Substantia nigra (tissue), 51 donors: ENCODE measurements at places on chromosomes 7 and 10.

- no peak for DNase-seq
Observed at GRCh38 chr7:84302949-84303348, 108.4 kb upstream of the SEMA3A start.

DNA sequence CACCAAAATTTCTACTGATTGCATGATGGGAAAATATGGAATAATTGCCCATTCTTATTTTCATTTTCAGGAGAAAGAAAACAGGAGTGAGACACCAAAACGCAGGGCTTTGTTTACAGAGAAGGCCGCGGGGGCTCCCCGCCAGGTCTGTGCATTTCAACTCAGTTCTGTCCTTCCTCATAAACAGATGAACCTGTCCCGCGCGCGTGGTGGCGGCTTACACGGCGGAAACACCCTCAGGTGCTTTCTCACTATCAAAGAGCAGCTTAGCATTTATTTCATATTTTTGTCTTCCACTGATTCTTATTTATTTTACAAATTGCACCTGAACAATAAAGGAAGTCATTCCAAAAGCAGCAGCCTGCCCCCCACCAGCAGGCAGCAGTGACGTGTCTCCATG is 579.4 kb downstream of the PTPRN2 start:
- DNase-seq: no peak

DNA sequence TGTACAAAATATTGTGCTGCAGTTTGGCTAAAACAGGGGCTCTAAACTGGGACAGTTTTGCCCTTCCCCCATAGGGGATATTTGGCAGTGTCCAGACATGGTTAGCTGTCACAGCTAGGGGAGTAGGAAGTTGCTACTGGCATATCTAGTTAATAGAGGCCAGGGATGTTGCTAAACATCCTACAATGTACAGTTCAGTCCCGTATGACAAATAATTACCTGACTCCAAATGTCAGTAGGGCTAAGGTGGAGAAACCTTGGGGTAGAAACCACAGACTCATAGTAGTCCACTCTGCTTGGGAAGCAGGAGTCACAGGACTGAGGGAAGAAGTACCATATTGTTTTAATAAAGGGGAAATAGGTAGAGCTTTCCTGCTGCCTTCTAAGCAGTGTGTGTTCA is 39.8 kb downstream of the WBP1L start:
- DNase-seq: no peak

DNA sequence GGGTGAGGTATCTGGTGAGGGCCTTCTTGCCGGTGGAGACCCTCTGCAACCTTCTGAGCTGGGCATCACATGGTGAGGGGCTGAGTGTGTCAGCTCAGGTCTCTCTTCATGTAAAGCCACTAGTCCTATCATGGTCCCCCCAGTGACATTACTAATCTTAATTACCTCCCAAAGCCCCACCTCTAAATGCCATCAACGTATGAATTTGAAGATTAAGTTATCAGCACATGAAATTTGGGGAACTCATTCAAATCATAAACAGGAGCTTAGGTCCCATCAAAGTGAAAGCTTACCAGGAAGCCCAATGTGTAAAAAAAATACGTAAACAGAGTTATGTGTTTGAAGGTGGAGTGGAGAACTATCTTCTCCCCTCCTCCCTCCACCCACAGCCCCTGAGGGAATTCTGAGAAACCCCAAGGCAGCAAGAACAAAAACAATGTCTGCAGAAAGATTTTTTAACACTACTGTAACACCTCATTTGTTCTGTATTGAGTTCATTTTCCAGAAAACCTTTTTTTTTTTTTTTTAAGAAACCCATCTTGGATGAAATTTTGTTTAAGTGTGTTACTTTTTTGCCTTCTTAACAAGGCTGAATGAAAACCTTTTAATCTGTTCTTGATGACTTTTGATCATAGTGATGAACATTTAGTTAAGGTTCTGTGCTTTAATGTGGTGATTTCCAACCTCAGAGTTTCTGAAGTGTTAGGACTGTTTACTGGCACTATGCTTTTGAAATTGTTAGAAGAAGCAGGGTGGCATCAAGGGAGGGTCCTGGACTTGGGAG is 19.1 kb upstream of the PCGF5 start:
- DNase-seq: no peak

GRCh38 chr10:60149003-60149402 is 240.7 kb downstream of the ANK3 start:
- DNase-seq: no peak

GRCh38 chr10:84047258-84048010 is 91.9 kb upstream of the GHITM start:
- no peak for DNase-seq

DNA sequence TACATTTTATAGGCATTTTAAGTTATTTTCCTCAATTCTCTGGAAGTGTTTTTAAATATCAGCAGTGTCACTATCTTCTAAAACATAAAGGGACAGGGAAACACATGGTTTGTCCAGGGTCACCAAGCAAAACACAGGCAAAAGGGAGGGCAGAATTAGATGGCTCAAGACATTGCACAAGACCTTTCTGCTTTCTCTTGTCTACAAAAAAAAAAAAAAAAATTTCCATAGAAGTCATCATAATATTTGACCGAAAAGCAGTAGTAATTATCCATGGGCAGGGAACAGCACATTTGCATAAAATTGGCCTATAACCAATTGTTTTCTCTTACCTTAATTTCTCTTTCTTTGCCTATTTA is 703.1 kb upstream of the FZD8 start:
- no peak for DNase-seq

- DNase-seq: no peak
Observed at GRCh38 chr10:50497758-50498157, 126.0 kb downstream of the SGMS1 start.

DNA sequence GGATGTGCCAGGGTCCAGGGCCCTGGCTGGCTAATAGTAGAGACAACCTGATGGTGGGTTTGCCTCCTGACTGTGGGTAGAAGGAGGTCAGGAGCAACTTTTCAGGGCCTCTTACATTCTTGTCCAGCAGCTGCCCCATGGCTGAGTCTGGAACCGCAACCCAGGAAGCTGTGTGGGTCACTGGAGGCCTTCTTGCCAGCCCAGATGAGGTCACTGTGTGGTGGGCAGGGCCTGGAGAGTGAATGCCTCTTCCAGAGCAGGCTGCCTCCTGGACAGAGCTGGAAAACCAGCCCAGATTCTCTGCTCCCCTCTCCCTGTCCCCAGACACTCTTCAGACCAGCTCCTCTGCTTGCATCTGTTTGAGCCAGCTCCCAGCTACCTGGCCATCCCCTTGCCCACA is 43.5 kb upstream of the LEP start:
- no peak for DNase-seq

- DNase-seq: no peak
Observed at GRCh38 chr7:133854739-133855138, 272.4 kb upstream of the LRGUK start.

DNA sequence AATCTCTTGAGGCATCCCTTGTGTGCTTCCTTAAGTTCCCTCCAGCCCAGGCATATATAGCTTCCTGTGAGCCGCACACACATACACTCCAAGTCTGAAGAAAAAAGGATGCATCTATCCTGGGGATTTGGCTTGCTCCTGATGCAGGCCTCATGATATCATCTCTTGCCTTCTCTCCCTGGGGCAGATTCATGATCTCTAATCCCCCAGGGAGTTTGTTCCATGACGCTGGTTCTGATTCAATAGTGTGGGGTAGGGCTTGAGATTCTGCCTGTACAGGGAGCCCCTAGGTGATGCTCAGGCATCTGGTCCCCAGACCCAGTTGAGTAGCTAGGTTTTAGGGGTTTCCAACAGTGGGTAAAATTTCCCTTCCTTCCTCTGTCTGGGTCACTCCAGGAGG is 1.5 kb downstream of the PON1 start:
- DNase-seq: no peak

DNA sequence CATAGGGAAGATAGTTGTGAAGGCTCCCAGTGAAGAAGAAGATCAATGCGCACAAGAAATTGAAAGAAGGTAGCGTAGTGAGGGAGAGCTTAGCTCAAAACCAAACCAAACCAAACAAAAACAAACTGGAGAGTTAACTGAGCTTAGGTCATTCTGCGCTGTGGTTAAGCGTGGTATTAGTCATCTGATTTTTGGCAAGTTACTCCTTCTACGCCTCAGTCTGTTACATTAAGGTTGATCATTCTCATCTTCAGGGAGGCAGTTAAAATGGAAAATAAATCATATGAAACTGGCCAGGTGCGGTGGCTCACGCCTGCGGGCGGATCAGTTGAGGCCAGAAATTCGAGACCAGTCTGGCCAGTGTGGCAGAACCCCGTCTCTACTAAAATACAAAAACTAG is 259.7 kb downstream of the EXOC4 start:
- no peak for DNase-seq

- DNase-seq: no peak
Observed at GRCh38 chr7:7706556-7707172, 11.7 kb downstream of the RPA3 start.

GRCh38 chr7:18724318-18724717 is 228.8 kb downstream of the HDAC9 start:
- DNase-seq: no peak

DNA sequence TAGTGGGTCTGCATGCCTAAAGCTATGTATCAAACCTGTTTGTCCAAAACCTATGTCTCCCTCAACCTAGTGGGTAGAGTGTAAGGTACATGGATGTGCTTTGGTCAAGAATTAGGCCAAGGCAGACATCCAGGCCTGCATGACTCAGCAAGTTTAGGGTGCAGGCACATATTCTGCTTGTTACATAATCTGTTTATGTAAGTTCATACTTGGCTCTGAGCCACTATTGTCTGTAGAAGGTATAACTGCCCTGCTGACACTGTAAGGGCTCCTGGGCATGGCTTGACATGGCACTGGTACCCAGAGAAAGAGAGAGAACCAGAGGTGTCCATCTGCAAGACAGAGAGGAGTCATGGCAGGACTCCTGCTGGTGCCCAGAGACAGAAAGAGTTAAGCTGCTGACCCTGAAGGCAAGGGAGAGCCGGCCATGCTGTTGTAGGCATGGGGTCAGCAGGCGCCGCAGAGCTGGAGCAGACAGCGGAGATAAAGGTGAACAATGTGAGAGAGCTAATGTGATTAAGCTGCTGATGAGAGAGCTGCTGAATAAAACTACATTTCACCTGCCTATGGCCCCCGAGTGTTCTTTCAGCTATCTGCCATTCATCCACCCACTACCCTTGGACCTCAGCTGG is 118.5 kb upstream of the TMEM106B start:
- no peak for DNase-seq

GRCh38 chr10:93072225-93072712 is 1.4 kb upstream of the CYP26A1 start:
- no peak for DNase-seq

- no peak for DNase-seq
Observed at GRCh38 chr10:87767253-87767652, 50.8 kb downstream of the ATAD1 start.

- no peak for DNase-seq
Observed at GRCh38 chr10:87500646-87501048, 4.0 kb upstream of the MINPP1 start.

- DNase-seq: no peak
Observed at GRCh38 chr7:102318482-102318971, 31.9 kb downstream of the SH2B2 start.

- DNase-seq: no peak
Observed at GRCh38 chr7:44727158-44727936, 21.3 kb upstream of the ZMIZ2 start.

DNA sequence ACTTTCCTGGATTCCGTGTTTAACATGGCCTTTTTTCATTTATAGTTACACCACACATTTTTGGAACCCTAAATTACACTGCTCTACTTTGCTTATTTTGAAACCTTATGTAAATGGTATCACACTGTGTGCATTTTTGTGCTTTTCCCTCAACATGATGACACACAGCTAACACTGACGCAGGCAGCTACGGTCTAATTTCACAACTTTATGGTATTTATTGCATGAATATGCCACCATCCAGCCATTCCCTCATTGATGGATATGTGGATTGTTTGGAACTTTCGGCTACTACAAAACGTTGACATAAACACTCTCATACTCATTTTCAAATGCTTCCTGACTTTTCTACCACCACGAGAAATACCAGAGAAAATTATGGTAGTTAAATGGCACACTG is 6.9 kb downstream of the PAPOLB start:
- no peak for DNase-seq

GRCh38 chr7:111018960-111019736 is 71.8 kb upstream of the LRRN3 start:
- no peak for DNase-seq

DNA sequence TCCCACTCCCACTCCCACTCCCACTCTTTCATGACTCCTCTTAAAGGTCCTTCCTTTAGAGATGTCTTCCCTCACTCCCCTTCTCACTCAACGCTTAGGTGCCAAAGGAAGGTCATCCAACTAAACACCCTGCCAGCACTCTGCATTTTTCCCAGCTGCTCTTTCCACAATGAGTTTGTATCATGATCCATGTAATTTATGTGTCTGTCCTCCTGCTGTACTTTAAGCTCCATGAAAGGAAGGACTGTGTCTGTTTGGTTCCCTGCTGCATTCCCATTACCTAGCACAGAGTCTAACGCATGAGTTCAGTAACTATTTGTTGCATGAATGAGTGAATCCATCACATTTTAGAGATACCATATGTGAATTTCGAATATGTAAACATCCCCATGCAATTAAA is 252.7 kb downstream of the KIF20B start:
- no peak for DNase-seq

- no peak for DNase-seq
Observed at GRCh38 chr10:96360766-96361165, 2.0 kb upstream of the OPALIN start.

DNA sequence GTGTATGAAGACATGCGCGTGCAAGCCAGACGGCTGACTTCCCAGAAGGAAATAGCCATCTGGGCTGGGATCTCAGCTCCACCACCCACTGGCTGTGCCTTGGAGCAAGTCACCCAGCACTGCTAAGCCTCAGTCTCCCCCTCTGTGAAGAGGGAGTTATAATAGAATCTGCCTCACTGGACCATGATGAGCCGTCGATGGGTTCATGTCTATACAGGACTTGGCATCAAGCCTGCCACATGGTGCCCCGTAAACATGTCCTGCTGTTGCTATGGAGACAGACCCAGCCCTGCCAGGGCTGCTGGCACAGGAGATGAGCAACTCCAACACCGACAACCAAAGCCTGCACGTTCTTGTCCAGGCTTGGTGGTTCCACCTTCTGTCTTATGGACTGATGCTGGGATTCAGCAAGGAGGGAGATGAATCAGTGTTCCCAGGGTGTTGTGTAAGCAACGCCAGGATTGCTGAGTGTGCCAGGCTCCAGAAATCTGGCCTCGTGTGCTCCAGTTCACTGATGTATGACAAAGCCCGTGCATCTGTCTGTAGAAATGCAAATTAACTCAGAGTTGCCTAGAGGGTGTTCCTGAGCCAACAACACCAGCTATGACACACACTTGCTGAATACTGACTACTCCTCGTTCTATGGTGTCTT is 5.6 kb downstream of the GPR15LG start:
- DNase-seq: no peak
